ENCODE measurements at places on chromosomes 7 and 10.

- no peak for DNase-seq
Measured at GRCh38 chr7:121890833-121891232, 17.9 kb downstream of the PTPRZ1 start.

DNA sequence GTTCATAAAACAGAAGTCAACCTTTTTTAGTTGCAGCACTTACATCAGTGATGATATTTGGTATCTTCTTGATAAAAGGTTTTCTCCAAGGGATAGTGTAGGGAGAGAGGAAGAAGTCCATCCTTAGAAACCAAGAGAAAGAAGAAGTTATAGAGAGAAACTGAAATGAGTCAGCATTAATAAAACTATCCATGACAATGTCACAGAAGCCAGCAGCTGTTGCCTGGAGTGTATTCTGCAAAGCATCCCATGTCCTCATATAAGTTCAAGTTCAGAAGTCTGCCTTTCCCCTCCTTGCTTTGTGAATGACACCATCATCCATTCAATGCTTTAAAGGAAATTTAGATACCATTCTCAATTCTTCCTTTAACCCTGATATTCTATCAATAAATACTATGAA is 14.4 kb upstream of the COL1A2 start:
- no peak for DNase-seq

DNA sequence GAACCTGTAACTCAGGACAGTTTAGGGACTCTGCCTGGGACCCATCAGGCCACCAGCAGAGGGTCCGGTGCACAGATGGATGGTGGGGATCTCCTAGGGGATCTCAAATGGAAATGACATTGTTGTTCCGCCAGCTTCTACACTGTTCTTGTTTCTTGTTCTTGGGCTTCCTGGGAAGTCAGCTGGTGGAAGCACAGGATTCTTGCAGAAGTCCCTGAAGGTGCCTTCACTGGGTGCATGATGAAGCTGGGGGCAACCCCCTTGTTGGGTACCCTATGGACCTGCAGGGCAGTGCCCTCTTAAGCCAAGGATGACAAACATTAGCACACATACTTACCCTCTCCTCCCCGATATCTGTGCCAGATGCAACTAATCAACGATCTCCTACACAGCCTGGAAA is 18.6 kb downstream of the SFTPD start:
- no peak for DNase-seq

- DNase-seq = peak; percentile 41
Measured at GRCh38 chr10:132412316-132413192, 15.6 kb downstream of the PWWP2B start.

DNA sequence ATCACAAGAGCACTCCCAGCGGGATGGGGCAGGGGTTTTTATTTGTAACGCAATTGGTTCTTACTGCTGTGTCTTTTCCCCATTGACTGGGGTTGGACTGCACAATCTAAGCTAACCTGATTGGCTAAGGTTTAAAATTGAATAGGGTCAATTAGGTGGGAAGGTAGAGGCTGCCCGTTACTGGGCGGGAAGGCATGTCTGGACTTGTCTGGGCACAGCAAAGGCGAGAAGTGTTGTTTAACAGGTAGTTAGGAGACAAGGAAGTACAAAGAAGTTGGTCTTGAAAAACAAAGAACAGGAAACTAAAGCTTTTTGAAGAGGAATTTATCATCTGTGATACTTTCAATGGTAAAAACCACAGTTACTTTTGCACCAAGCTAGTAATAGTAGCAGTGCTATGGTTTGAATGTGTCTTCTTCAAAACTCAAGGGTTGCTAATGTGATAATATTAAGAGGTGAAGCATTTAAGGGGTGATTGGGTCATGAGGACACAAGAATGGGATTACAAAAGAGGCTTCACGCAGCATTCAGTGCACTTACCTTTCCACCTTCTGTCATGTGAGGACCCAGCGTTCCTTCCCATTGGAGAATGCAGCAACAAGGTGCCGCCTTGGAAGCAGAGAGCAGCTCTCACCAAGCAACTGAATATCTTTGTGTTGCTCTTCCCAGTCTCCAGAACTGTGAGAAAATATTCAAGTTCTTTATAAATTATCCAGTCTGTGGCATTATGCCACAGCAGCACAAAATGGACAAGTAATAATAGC is 875.5 kb upstream of the SORCS1 start:
- no peak for DNase-seq
